ENCODE measurements at places on chromosomes 1 and 21. TPM values are rescaled to one million over a fixed set of nuclear protein-coding genes. Genes with fewer than 3 reads are reported as not detected.

CYYR1 gene
- total RNA-seq = 36.7 TPM

ACAP3 gene
- 19.5 TPM for total RNA-seq

OR10J1 gene
- total RNA-seq = not detected

TCHHL1 gene
- not detected for total RNA-seq

TRAF3IP3 gene
- 2.2 TPM for total RNA-seq

ANGPTL3 gene
- total RNA-seq = not detected

KLHDC9 gene
- total RNA-seq = 7.8 TPM

NPPA gene
- total RNA-seq = 132,613 TPM

S100A7A gene
- not detected for total RNA-seq

HFM1 gene
- total RNA-seq = 2.6 TPM

GRIK3 gene
- total RNA-seq = 0.55 TPM

OR2T29 gene
- not detected for total RNA-seq

SMCP gene
- not detected for total RNA-seq

SYT6 gene
- total RNA-seq = not detected

OLIG2 gene
- not detected for total RNA-seq

SPRR2G gene
- not detected for total RNA-seq

PRR9 gene
- total RNA-seq = 1.2 TPM

KCNK1 gene
- total RNA-seq = 54.2 TPM

RAB3B gene
- total RNA-seq = not detected

BMP8B gene
- total RNA-seq = 0.22 TPM

NTRK1 gene
- total RNA-seq = 0.43 TPM

RYR2 gene
- total RNA-seq = 756 TPM

SERPINC1 gene
- 0.31 TPM for total RNA-seq

Data from right atrium auricular region (tissue), 2 donors.